ENCODE measurements at places on chromosomes 12 and 14.

- no peak for DNase-seq
These were observed 369.1 kb upstream of the ATP2B1 start for GRCh38 chr12:90077756-90078155.

GRCh38 chr12:114669401-114670290, 14.3 kb downstream of the TBX3 start:
- DNase-seq: no peak

- no peak for DNase-seq
These were observed 3.2 kb downstream of the LAG3 start for GRCh38 chr12:6775185-6776174.

GRCh38 chr14:101620031-101620788, 58.9 kb downstream of the DIO3 start:
- no peak for DNase-seq

DNA sequence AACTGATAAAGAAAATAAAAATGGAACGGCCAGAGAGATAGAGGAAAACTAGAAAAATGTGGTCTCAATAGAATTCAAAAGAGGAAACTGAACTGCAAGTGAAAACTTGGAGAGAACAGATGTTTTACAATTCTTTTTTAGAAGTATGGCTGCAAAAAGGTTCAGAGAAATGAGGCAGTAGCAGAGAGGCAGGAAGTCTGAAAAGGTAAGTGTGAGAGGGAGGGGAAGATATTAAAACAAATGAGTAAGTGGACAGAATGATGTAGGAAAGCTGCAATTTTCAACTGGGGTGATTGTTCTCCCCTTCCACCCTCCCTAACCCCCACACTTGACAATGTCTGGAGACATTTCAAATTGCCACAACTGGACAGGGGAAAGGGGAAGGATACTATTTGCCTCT, 12.9 kb downstream of the BTBD7 start:
- DNase-seq: no peak

DNA sequence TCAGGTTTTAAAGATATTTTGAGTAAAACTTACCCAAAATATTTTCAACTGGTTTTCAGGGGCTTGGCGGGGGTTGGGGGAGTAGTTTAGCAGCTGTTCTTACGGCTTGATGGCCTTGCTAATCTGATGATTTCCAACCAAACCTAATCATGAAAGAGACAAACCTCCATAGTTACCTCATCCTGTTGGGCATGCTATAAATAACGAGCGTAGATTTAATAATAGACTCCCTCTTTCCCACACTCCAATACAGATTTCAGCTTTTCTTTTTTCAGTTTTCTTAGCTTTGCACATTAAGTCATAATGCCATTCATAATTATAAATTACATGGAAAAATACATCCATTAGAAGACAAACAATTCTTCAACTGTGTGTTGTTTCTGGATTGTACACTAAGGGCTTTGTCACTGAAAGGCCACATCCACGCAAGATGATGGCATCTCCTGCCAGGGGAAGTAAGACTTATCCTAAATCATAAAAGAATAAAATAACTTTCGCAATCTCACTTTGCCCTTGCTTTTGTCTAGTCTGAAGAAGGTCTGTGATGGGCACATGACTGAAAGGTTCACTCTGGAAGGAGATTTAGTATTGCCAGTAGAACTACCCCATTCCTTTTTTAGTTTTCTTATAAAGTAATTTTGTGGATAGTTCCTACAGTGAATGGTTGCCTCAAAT, 23.2 kb downstream of the ITPR2 start:
- DNase-seq: peak; percentile 97

- no peak for DNase-seq
These were observed 148.1 kb upstream of the LRIG3 start for GRCh38 chr12:59068436-59068835.

GRCh38 chr14:54631016-54631415, 64.1 kb downstream of the SAMD4A start:
- DNase-seq: no peak

- no peak for DNase-seq
These were observed 58.2 kb upstream of the SLC2A13 start for GRCh38 chr12:40164034-40164433.

GRCh38 chr12:96434107-96434506, 33.9 kb upstream of the CDK17 start:
- DNase-seq: peak; percentile 99

DNA sequence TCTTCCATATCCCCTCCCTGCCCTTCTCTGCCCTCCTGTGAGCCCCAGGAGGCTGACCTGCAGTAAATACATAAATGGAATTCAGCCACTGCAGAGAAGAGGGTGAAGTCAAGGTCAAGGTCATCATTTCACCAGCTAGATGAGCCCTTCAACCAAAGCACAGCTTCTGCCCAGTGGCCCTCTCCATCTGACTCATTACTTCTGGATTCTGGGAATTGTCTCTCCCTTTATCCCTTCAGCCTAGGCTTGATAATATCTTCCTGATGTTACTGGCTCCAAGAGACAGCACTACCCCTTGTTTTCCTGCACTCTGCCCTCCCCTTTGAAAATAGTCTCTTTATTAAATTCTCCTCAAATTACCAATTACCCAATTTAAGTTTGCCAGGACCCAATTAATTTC, 64.5 kb downstream of the TTC9 start:
- DNase-seq: no peak

DNA sequence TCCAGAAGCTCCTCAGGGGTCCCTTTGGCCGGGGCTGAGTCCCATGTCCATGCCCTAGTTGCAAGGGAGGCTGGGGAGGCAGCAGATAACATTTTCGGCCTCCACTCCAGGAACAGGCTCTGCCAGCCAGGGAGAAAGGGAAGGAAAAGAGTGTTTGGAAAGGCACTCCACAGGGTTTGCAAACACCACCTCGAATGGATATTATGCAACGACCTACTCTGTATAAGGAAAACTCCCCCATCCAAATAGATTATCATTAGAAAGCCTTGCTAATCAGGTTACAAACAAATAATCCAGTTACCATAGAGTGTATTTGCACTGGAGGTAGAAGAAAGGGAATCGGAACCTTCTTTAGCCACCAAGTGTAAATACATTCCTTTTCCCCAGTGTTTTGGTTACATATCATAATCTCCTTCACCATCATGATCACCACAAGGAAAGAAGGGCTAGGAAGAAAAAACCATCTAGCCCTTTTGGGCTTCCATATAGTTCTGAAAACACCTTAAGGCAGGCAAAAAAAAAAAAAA, 40.4 kb downstream of the TMCC3 start:
- DNase-seq: no peak
